ENCODE measurements at places on chromosomes 3 and 15.

- DNase-seq, result no peak
These were observed 18.5 kb upstream of the LMCD1 start for GRCh38 chr3:8482960-8483665.

- no peak for DNase-seq
These were observed 2.2 kb upstream of the TMC3 start for GRCh38 chr15:81376231-81376630.

DNA sequence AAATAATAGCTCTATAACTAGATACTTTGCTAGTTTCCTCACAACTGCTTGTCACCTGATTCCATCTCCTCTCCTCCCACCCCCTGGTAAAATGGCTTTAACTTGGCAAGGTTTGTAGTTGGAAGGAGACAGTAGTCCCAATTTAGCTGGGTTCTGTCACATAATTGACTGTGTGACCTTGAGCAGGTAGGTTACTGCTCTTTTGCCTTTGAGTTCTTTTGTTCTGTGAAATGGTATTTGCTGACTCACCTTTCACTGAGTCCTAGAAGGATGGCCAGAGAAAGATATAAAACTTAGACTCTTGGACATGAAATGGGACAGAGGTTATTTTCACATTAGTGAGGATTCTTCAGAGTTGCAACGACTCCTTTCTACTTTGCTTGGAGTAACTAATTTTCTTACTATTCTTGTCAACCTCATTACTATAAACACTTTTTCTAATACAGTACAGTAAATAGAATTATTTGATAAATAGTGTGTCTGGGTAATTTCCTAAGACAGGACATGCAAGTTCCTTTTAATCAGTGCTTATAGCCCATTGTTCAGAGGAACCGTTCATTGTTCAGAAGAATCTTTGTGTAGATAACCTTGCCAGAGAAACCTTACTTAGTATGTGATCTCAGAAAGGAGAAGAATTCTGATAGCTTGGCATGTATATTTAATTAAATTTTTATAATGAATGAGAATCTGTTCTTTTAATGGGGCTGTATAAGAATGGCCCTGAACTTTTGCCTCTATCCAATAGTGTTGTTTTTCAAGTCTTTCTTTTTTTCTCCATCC, 14.3 kb downstream of the AKAP13 start:
- no peak for DNase-seq

DNA sequence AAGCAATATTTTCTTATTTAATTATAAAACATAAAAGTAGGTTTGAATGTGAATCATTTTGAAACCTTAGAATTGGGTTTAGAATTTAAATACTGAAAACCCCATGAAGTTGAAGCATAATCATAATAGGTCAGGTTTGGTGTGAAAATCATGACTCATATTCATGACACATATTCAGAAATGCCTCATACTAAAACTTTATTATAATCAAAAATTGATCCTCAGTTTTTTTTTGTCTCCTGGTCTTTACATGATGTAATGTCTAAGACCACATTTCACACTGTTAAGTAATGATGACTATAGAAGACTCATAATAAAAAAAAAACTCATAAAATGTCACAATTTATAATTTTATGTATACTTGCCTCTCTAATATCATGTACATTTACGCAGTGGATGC, 190.4 kb downstream of the FOXP1 start:
- no peak for DNase-seq

DNA sequence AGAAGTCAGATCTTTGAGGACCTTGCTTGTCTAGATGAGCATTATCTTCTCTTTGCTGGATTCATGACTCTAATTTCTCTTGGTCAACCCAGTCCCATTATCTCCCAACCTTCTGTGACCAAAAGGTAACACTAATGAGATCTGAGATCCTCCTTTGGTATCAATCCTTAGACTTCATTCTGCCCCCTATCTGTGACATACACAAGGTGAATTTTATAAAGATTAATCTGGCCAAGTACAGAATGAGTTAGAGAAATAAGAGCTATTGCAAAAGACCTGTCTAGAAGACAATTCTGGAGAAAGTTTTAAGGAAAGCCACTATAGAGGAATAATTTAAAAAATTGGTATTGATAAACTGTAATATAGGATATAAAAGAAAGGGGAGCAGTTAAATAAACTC, 113.8 kb upstream of the KCNMB2 start:
- DNase-seq, result no peak

DNA sequence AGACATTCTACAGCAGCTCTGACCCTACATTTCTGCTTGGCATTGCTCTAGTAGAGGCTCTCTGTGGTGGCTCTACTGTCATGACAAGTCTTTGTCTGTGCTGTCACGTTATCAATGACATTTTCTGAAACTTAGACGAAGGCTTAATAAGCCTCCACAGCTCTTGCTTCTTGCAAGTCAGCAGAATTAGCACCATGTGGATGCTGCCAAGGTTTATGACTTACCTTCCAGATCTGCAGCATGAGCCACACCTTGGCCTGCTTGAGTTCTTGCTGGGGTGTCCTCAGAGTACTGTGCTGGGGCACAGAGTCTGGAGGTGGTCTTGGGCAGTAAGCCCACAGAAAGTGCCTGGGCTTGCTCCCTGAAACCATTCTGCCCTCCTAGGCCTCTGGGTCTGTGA, 9.8 kb downstream of the RTP1 start:
- no peak for DNase-seq

DNA sequence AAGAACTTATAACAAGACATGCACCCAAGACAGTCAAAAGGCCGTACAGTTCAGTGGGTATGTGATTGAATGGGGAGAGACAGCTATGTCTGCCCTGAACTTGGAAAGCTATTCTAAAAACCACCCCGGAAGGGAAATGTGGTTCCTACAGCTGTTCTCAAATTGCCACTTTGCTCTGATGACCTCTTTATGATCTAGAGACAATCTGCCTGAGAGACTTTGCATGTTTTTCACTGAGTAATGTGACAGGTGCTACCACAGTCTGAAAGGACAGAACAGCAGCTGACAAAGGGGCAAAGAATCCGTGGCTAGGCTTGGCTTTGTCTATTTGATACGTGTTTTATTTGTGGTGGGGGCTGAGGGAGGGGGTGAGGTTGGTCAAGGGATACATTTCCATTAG, 148.3 kb upstream of the NPHP3 start:
- DNase-seq, result no peak

GRCh38 chr15:80482696-80483095, 78.5 kb downstream of the ARNT2 start:
- no peak for DNase-seq

- DNase-seq, result no peak
These were observed 41.9 kb upstream of the PEX5L start for GRCh38 chr3:180078592-180078991.

- no peak for DNase-seq
These were observed 104.8 kb upstream of the OSTN start for GRCh38 chr3:191094057-191094845.

GRCh38 chr15:78922527-78922926, 22.3 kb downstream of the CTSH start:
- DNase-seq, result no peak

GRCh38 chr15:101048581-101049030, 129.4 kb downstream of the LRRK1 start:
- DNase-seq, result no peak

GRCh38 chr15:44479343-44479742, 51.9 kb downstream of the CTDSPL2 start:
- DNase-seq, result no peak
